Mesothelial cell of epicardium (in vitro differentiated cells): ENCODE measurements at places on chromosomes 5 and 9.

DNA sequence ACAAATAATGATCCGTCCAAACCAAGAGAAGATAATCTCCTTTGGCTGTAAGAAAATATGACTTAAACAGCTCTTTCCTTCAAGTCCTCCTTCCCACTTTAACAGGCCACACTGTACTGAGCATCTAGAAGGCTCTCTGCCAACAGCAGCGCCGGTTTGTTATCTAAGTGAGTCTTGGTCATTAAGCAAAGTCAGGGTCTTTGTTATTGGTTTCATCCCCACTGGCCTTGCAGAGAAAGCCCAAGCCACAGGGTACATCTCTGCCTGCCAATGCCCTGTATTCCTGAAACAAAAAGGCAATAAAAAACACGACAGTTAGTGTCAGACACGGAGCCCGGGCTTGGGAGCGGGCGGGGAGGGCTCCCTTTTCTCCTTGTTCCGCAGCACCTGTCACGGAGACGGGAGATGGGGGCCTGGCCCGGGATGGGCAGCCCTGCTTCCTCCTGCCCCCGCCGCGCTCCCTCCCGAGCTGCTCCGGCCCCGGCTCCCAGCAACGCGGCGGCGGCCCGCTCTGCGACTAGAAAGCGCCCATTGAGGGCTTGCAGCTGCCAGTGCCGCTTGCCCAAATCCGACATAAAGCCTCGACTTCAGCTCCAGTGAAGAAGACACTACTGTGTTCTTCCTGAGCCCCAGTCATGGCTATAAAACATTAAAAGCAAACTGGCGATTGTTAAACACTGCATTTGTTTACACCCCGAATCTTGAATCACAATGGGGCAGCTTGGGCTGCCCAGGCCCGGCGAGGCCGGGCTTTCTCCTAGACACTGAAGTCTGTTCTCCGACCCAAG, 28.1 kb upstream of the PIK3R1 start:
- DNase-seq = peak; percentile 49

GRCh38 chr9:126423142-126423915, 96.7 kb downstream of the MVB12B start:
- DNase-seq = no peak

DNA sequence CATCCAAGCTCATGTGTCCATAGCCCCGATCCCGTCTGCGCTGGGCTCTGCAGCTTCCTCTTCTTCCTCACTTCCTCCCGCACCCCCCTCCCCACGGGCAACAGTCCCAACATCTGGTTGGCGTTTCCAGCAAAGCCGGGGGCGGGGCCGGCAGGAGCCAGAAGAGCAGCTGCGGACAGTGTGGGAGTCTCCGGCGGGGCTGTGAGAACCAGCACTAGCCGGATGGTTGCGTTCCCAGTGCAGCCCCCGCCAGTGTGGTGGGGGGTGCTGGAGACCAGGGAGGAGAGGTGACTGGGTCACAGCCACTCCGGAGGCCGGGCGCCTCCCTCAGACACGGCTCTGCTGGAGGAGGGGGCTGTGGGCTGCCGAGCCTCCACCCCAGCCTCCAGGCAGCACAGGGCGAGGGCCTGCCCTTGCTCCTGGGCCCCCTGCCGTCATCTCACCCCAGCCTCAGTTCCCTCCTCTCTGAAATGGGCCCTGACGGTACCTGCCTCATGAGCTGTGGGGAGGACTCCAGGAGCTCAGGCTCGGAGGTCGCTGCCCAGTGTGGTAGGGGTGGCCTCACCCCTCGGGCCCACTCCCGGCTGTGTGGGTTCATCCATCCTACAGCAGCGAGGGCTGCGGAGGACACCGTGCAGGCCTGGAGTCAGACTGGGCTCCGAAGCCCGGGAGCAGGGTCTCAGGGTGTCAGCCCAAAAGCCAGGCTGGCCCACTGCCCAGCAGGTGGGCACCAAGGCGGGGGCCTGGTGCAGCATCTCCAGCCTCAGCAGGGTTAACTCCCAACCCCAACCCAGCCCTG, 41.5 kb upstream of the NOTCH1 start:
- DNase-seq = peak; percentile 64

- no peak for DNase-seq
Measured at GRCh38 chr5:56099346-56099745, 104.6 kb upstream of the IL6ST start.

- no peak for DNase-seq
Measured at GRCh38 chr9:69027355-69028097, 8.0 kb upstream of the FXN start.

- DNase-seq = no peak
Measured at GRCh38 chr9:35835216-35835632, 6.2 kb downstream of the TMEM8B start.

DNA sequence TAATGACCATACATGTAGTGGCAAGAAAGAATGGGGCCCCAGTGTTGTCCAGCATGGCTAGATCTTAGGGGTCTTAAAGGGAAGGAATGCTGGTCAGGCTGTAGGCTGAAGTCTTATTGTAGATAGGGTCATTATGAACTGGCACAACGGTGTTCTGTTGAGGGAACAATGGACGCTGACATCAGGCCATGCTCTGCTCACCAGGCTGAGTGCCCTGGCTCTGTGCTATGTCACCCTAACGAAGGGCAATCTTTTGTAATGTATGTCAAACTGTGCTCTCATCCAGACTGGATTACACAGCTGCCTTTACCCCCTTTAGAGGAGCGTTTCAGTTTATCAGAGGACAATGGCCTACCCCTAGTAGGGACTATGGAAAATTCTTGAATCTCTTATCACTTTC, 14.6 kb upstream of the ZNF608 start:
- no peak for DNase-seq

GRCh38 chr9:87494970-87495471, 2.6 kb upstream of the DAPK1 start:
- no peak for DNase-seq

DNA sequence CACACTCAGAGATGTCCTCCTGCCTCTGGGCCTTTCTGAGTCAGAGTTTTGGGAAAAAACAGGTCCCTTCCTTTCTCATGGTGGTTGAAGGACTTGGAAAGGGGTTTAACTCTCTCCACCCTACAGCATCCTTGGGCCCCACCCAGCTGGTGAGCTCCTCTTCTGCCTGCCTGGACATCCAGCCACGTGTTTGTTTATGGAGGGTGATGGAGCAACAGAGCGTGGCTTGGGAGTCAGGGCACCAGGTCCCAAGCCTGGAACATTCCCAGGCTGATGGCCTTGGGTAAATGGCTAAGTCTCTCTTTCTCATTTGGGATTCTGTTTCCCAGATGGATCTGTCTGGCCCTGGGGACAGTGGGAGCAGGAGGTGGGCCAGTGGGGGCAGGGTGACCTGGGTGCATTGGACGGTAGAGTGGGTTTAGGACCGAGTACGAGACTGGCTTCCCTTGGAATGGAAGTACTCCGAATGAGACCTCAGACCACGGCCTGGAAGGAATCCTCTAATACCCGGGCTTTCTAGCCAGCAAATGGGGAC, 141.1 kb upstream of the IRX2 start:
- no peak for DNase-seq

GRCh38 chr5:24444414-24444813, 200.4 kb downstream of the CDH10 start:
- no peak for DNase-seq

GRCh38 chr5:103703617-103704016, 141.0 kb upstream of the NUDT12 start:
- no peak for DNase-seq

DNA sequence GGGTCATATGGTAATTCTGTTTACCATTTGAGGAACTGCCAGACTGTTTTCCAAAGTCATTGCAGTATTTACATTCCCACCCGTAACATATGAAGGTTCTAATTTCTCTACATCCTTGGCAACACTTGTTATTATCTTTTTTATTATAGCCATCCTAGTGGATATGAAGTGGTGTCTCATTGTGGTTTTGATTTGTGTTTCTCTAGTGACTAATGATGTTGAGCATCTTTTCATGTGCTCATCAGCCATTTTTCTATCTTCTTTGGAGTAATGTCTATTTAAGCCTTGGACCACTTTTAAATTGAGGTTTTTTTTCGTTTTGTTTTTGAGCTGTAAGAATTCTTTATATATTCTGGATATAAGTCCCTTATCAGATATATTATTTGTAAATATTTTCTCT, 132.8 kb upstream of the RUSC2 start:
- DNase-seq = no peak

DNA sequence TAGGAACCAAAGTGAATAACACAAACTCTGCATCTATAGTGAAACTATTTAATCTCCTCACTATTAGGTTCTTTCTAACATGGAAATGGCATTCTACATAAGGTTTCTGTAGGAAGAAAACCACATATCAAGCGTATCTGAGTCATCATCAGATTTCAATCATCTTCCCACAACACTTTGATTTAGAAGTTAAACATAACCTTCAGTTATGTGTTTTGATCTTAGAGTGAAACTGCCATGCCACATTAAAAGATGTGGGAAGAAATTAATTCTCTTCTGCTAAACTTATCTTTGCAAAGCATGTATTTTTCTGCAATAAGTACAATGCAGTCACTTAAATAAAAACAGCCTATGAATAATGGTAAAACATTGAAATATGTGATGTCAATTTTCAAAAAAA, 55.0 kb downstream of the MEF2C start:
- no peak for DNase-seq

DNA sequence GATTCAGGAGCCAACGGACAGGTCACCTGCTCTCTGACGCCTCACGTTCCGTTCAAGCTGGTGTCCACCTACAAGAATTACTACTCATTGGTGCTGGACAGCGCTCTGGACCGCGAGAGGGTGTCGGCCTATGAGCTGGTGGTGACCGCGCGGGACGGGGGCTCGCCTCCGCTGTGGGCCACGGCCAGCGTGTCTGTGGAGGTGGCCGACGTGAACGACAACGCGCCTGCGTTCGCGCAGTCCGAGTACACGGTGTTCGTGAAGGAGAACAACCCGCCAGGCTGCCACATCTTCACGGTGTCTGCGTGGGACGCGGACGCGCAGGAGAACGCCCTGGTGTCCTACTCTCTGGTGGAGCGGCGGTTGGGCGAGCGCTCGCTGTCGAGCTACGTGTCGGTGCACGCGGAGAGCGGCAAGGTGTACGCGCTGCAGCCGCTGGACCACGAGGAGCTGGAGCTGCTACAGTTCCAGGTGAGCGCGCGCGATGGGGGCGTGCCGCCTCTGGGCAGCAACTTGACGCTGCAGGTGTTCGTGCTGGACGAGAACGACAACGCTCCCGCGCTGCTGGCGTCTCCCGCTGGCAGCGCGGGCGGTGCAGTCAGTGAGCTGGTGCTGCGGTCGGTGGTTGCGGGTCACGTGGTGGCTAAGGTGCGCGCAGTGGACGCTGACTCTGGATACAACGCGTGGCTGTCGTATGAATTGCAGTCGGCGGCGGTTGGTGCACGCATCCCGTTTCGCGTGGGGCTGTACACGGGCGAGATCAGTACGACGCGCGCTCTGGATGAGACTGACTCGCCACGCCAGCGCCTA, 1.7 kb downstream of the PCDHA10 start:
- DNase-seq = no peak

GRCh38 chr9:101140764-101141163, 112.2 kb downstream of the PLPPR1 start:
- no peak for DNase-seq

- no peak for DNase-seq
Measured at GRCh38 chr5:127064253-127064840, 9.0 kb downstream of the C5orf63 start.
